ENCODE measurements at places on chromosomes 13 and 19.

- DNase-seq: no peak
Measured at GRCh38 chr13:46354156-46355087, 32.6 kb downstream of the RUBCNL start.

DNA sequence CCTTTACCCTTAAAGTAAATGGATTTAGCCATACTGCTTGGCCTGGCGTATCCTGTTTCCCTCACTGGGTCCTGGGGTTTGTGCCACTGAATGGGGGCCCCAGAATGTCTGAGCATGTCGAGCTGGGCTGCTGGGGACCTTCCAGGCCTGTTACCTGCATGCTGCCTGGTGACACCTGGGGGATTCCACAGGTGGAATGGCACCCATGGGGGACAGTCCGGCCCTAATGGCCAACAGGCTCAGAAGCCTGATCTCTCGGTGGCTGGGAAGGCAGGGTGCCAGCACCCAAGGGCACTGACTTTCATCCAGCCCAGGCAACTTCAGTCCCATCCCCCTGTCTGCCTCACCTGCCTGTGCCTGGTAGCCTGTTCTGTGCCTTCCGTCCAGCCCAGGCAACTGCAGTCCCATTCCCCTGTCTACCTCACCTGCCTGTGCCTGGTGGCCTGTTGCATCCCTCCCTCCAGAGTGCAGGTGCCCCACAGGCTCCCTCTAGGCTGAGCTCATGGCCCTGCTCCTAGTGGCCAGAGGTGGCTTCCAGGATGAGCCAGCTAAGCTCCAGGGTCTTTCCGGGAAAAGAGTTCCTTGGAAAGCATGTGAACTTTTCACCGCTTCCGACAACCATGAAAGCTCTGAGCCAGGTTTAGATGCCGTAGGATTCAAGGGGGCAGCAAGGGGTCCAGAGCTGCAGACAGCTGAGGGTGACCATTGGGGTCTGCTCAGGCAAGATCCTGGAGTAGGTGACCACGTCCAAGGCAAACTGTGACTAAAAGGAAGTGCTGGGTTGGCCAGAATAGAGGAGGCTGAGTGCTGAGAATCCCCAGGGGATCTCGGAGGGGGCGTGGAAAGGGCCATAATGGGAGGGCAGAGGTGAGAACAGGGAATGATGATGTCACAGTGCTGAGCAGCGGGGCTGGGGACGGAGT lies 30.3 kb upstream of the ZNF492 start:
- no peak for DNase-seq

GRCh38 chr13:25973576-25973975 lies 78.2 kb downstream of the SHISA2 start:
- no peak for DNase-seq

- no peak for DNase-seq
Measured at GRCh38 chr19:54387991-54388801, 23.5 kb upstream of the LAIR1 start.

DNA sequence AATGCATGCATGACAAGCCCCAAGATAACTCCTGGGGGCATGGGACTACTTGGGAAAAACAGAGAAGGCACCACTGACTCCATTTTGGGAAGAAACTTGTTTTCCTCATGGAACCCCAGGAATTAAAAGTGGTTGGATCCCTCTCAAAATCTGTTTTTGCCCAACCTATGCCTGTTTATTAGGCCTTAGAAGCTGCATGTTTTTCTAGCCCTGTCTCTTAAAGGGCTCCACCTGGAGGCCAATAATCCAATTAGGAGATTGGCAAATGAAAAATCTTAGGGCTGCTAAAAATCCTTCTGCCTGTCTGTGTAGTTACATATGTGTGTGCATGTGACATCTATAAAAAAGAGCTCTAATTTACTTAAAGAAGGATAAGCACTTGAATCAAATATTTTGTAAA lies 26.9 kb downstream of the MED4 start:
- DNase-seq: no peak

GRCh38 chr19:3586127-3586626 lies 899 bp downstream of the GIPC3 start:
- DNase-seq: no peak

GRCh38 chr13:101552786-101553185 lies 100.3 kb downstream of the ITGBL1 start:
- no peak for DNase-seq

- DNase-seq: no peak
Measured at GRCh38 chr13:110150384-110151101, 156.4 kb downstream of the COL4A1 start.

DNA sequence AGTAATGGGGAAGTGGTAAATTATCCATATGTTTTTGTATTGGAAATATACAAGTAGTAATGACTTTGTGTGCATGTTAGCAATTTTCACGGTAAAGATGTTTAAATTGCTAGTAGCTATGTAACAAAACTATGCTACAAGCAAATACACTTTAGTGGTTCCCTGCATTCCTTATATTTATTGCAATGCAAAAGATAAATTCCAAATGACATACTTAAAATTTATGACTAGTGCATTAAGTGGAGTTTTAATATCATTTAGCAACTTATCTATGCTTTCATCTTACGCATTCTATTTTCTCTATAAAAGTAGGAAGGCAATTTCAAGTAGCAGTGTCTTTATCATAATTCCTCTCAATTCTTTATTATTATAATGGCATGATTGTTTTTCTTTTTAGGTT lies 482.8 kb downstream of the SLITRK5 start:
- DNase-seq: no peak

GRCh38 chr19:43743059-43743458 lies 11.7 kb downstream of the SMG9 start:
- no peak for DNase-seq

- DNase-seq: no peak
Measured at GRCh38 chr19:40571831-40572495, 4.7 kb upstream of the SHKBP1 start.

DNA sequence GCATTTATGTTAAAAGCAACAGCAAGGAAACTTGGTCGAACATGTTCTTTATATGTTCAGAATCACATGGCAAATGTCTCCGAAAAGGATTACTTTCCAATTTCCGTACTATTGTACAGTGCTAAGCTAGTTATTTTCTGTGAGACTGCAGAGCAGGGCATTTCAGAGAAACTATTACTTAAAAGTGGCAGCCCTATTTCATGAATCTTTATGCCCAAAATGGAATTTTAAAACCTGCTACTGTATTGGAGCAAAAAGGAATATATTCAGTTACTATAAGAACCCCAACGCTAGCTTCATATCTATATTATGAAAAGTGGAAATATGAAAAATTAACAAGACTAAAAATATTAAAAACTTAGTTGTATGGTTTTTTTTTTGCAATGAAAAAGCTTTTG lies 2.2 kb upstream of the KLF5 start:
- DNase-seq: no peak

DNA sequence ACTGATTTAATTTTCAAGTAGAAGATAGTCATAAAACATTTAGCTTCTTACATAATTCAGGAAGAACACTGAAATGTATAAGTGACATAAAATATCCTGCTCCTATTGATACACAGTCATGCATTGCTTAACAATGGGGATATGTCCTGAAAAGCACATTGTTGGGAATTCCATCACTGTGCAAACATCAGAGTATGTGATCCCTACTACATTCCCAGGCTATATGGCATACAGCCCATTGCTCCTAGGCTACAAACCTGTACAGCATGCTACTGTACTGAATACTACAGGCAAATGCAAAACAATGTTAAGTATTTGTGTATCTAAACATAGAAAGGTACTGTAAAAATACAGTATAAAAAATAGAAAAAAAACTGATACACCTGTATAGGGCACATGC lies 723.9 kb upstream of the ARGLU1 start:
- no peak for DNase-seq

GRCh38 chr13:35140831-35141230 lies 198.8 kb downstream of the NBEA start:
- no peak for DNase-seq

DNA sequence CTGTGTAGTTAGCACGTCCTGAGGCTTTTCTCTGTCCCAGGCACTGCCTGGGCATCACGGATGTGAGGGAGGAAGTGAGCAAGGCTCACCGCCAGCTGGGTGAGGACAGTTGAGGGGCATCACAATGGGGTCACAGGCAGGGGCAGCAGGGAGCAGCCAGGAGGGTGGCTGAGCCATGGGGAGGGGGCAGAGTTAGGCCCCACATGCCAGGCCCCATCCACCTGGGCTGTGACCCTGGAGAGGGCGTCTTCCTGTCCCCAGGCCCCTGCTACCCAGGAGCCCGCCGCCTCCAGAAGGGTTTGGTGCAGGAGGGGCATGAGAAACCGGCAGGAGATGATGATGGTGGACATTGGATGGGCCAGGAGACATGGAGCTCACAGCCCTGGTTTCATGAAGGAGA lies 56.8 kb upstream of the F7 start:
- no peak for DNase-seq

DNA sequence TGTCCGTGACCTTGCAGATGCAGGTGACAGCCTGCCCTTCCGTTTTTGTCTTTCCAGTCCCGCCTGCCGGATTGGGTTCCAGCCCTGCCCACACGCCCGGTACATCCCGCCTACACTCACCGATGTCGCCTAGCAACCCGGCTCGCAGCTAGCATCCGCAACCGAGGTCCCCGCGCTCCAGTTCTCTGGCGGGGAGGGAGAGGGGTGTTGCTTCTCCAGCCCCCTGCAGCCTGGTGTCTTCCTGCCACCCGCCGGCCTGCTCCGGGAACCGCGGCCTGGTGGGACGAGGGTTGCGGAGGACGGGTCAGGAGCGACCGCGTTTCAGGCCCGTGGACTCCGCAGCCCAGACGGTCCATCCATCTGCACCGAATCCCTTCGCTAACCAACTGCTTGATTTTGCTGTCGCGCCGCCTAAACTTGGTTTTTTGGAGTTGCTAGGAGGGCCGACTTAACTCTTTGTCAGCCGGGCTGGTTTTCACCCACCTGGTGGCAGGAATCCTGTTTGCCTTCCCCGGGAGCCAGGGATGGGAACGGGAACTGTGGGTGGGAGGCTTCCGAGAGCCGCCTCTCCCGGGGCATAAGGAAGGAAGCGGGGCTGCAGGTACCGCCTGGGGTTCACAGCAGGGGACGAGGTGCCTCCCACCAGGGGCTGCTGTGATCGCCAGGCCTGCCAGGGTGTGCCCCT lies 15.4 kb upstream of the MATK start:
- peak; percentile 14 for DNase-seq

- no peak for DNase-seq
Measured at GRCh38 chr19:44600466-44600865, 12.9 kb upstream of the IGSF23 start.

GRCh38 chr13:46475541-46475991 lies 77.4 kb upstream of the LRCH1 start:
- DNase-seq: no peak

GRCh38 chr19:3024870-3025548 lies 4.1 kb downstream of the TLE2 start:
- peak; percentile 14 for DNase-seq

DNA sequence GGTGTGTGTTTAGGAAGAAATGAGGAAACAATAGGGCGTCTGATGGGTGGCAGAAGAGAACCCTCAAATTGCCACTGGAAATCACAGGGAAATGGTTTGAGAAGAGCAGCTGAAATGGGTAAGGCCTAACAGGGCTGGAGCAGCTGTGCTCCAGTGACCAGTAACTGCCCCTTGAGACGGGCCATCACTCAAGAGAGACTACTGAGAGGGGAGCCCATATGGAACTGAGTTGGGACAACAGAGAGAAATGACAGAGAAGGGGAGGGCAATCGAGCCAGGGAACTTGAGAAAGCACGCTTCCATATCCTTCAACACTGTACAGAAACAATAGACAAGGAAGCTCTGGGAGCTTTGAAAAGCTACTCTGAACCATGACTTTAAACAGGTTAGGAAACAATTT lies 175.2 kb upstream of the RNF113B start:
- no peak for DNase-seq

GRCh38 chr19:7500811-7501450 lies 12.1 kb upstream of the PEX11G start:
- DNase-seq: peak; percentile 48

Data from NCI-H524 treated with DMSO at 0.1 percent for 48 hours (cell line).